ENCODE measurements at places on chromosomes 5 and 9.

GRCh38 chr9:79026316-79026715 is 545.4 kb upstream of the TLE4 start:
- no peak for DNase-seq

- no peak for DNase-seq
These were observed 18.2 kb downstream of the HNRNPH1 start for GRCh38 chr5:179605026-179605833.

DNA sequence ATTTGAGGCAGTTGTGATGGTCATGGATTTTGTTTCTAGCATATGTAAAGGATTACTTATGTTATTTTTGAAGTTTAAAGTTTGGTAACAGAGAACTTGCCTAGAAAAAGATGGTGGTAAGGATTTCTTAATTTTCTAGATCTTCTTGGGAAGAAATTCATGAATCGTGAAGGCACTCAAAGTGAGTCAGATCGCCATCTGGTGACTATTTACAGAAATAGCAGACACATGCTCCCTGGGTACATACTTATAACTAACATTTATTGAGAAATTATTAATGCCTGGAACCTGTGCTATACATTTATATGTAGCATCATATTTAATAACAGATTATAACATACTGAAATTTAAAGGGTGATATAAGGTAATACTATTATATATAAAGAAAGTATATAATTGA is 299.7 kb downstream of the IZUMO3 start:
- DNase-seq: no peak

DNA sequence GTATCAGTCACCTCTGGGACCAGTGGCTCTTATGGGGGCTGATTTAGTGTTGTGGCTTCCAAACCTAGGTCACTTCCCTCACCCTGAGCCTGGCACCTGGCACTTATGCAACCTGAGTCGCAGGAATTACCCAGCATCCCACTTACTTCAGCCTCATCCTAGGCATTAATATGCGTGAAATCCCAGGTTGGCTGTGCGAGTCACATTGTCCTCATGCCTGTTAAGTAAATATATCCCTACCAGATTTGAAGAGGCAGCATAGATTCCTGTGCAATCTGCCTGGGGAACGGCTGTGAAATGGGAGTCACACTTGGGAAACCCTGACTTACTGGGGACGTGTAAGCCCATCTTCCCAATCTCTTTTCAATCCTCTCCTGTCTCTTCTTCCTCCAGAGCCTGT is 42.7 kb upstream of the AKNA start:
- no peak for DNase-seq

GRCh38 chr5:153489611-153490010 is 859 bp upstream of the GRIA1 start:
- DNase-seq: no peak
